ENCODE measurements at places on chromosomes 6 and 20. TPM values are rescaled to one million over a fixed set of nuclear protein-coding genes. Genes with fewer than 3 reads are reported as not detected.
A peak's percentile ranks its signal among the peaks of the same experiment; 100 is the strongest.

TTI1 gene
- total RNA-seq, result 22.4 TPM

GRCh38 chr6:117298941-117299340 lies 33.6 kb downstream of the VGLL2 start:
- no peak for DNase-seq

FAM162B gene
- total RNA-seq, result not detected

MAP3K5 gene
- 5.4 TPM for total RNA-seq

GRCh38 chr6:89745716-89746115 lies 73.9 kb downstream of the MDN1 start:
- DNase-seq, result no peak

PRDM13 gene
- not detected for total RNA-seq

RIPOR2 gene
- not detected for total RNA-seq

MUCL3 gene
- total RNA-seq, result not detected

GRCh38 chr6:67698534-67698933 lies 936.5 kb upstream of the ADGRB3 start:
- no peak for DNase-seq

CAGE1 gene
- total RNA-seq, result 0.03 TPM

DNA sequence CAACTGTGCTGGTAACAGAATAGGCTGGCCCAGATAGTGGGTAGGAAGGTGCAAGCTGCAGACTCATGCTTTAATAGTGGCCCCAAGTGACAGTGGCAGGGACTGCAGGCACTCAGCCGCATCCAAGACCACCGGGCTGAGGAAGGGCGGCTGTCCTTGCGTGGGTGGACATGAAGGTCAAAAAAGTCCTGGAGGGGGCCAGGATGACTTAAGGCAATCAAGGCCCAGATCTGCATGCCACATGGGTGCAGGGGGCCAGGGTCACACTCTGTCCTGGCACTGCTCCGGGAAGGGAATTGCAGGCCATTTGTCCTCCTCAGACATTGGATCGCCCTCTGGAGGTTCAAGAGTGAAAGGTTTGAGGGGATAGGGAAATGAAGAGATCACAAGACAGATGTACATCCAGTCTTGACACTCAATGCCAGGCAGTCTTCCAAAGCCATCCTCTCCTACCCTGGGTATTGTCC lies 10.4 kb upstream of the VNN2 start:
- DNase-seq, result peak; percentile 49

SOBP gene
- 4.3 TPM for total RNA-seq

GRCh38 chr6:124028117-124028516 lies 224.5 kb downstream of the NKAIN2 start:
- no peak for DNase-seq

ZKSCAN8 gene
- 9.6 TPM for total RNA-seq

DNA sequence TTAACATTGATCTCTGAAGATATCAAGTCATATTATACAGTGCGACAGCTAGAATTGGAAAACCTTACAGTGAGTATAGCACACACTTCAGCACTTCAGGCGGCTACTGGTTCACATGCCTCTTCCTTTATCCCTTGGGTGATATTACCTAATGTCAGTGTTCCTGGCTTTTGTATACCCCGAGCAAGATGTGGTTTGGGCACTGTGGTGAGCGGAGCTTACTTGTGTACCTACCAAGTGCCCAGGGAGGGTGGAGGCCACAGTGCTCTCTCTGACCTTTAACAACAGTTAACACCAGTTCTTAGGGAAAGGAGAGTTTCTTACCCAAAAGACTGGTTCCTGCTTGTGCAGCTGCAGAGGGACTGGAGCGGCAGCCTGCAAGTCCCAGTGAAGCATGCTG lies 64.4 kb downstream of the PTPN1 start:
- no peak for DNase-seq

GRCh38 chr20:63895952-63896263 lies 982 bp downstream of the DNAJC5 start:
- no peak for DNase-seq

EPPIN gene
- not detected for total RNA-seq

CYP24A1 gene
- total RNA-seq, result 0.03 TPM

DNA sequence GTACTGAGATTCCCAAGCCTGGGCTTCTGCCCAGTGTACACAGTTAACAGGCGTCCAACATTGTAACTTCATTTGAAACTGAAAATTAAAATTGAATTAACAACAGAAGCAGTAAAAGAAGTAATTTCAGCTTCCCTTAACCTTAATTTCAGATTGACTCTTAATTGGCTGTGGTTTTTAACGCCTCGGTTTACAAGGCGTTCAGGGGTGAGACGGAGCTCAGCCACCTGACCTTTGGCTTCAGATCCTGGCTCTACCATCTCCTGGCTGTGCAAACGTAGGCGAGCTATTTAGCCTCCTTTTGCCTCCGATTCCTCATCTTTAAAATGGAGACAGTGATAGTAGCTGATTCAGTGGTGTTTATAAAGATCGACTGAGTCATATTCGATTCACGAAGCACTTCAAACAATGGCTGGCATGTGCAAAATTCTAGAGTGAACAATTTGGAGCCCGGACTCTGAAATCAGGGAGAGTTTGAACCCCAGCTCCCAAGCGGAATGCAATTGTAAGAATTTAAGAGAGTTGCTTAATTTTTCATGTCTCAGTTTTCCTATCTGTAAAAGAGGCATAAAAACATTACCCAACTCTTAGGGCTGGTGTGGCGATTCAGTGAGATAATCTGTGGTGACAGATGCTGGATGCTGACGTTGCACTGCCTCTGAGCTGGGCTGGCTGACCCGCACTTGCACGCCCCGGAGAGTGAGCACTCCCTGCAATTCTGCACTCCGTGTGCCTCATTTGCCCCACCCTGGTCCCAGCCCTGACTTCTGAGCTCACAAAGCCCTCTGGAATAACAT lies 23.5 kb upstream of the OCSTAMP start:
- no peak for DNase-seq

DNA sequence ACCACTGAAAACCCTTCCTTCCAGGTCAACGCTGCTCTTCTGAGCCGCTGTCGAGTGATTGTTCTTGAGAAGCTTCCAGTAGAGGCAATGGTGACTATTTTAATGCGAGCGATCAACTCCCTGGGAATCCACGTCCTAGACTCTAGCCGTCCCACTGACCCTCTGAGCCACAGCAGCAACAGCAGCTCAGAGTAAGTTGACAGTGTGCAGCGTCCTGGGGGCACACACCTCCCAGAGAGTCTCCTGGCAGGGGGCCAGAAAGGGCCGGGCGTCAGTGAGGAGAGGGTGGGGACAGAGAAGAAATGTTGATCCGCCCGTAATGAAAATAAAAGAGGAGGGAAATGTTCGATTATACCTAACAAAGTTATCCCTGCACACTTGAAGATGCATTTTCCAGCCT lies 5.0 kb downstream of the WRNIP1 start:
- no peak for DNase-seq

DNA sequence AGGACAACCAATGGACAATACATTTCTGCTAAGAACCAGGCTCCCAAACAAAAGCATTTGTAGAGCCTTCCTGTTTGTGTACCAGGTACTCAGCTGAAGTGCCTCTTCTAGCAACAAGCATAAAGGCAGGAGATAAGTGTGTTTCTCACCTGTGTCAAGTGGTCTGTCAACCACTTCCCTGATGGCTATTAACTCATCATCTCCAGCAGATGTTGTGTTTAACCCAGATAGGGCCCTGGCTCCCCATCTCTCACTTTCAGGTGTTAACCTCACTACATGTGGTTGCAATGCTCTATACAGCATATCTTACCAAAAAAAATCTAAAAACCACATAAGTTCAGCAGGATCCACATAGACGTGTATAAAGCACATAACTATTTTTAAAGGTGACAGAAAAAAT lies 9.6 kb upstream of the IL17A start:
- DNase-seq, result no peak

DNA sequence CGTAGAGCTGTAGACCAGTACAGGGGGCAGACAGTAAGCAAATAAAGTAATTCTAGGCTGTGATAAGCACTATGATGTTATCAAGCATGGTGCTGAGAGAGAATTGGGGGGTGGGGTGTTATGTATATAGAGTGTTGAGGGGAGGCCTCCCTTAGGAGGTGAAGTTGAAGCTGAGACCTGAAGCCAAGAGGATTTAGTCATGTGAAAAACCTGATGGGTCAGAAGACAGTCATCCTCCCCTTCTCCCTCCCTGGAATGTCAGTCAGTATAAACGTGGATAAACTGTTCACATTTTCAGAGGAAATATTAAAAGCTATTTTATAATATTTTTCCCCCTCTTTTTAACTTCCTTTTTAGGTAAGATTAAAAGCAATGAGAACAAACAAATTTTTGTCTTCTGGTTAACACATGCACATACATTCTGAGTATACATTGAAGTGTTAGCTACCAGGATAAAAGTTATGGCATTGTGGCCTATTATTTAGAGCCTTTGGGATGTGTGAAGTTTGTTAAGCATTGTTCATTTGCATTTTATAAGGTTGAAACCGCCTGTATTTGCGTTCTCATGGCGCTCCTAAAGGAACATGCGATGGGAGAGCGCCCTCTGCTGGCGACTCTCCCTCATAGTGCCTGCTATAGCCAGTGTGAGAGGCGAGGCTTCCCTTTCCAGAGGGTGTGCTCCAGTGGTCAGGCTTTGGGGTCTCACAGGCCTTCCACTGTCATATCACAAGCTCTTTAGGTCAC lies 35.4 kb upstream of the MAPK13 start:
- peak; percentile 63 for DNase-seq

DNA sequence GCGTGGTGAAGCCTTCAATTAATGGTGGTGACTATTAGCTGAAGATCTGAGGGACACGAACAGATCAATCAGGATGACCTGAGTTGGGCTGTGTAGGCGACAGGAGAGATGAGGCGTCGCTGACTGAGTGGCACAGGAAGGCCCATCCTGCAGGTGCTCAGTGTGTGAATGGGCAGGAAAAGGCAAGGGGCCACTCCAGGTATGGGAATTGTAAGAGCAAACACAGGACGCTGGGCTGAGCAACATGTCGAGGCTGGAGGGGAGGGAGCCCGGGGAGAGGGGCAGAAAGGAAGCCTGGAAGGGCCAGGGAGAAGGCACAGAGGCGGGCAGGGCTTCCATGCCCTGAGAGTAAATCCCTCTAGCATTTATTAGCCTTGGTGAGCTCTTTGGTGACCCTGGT lies 151.0 kb downstream of the VEGFA start:
- DNase-seq, result no peak

- DNase-seq, result peak; percentile 32
Measured at GRCh38 chr20:44594730-44595129, 12.4 kb downstream of the PKIG start.

TFAP2C gene
- 11.7 TPM for total RNA-seq

ANKEF1 gene
- 7.4 TPM for total RNA-seq

GRCh38 chr6:65546894-65547293 lies 160.1 kb downstream of the EYS start:
- no peak for DNase-seq

HLA-DRB5 gene
- total RNA-seq, result not detected
